ENCODE measurements at places on chromosomes 16 and 17.

DNA sequence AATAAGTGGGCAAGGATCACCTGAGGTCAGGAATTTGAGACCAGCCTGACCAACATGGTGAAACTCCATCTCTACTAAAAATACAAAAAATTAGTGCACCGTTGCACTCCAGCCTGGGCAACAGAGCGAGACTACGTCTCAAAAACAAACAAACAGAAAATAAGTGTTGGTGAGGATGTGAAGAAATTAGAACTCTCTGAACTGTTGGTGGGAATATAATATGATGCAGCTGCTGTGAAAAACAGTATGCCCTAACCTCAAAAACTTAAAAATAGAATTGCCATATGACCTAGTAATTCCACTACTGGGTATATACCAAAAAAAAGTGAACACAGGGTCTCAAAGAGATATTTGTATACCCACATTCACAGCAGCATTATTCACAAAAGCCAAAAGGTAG, 26.1 kb downstream of the GLG1 start:
- no peak for DNase-seq

DNA sequence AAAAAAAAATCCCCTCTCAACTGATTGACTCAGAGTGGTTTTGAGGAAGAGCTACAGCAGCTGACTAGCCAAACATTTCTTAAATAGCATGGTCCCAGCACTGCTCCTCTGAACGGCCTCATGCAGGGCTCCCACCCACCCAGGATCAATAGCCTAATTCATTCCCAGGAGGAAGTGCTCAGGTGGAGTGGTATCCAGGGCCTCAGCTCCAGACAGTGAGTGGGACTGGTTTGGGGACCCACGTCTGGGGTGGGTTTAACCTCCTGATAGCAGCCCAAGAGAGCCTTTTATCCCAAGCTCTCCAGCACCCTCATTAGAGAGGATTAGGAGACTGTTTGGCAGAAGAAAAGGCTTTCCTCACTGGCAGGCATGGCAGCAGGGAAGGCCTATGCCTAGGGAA, 68.5 kb upstream of the CDH5 start:
- DNase-seq: no peak

GRCh38 chr17:17729620-17730249, 48.5 kb downstream of the RAI1 start:
- DNase-seq: no peak

- DNase-seq: no peak
Measured at GRCh38 chr17:58335061-58335731, 6.6 kb upstream of the TSPOAP1 start.

GRCh38 chr16:72961115-72961832, 86.7 kb downstream of the ZFHX3 start:
- DNase-seq: no peak

GRCh38 chr17:79412886-79413390, 197.9 kb downstream of the RBFOX3 start:
- DNase-seq: no peak

DNA sequence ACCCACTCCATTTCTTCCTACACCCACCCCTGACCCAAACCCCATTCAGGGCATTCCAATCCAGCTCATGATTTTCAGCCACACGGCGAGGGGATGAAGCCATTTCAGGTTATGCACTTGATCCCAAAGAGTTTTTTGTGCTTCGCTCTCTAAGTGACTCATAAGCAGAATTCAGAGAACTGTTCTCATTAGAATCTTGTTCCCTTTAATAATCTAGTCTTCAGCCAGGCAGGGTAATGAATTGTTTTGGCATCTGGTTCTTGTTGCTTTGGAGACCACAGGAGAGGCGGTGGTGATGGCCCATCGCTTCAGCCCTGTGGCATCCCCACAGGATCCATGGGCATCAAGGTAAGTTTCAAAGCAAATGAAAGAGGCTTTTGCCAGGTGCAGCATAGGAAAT, 4.8 kb upstream of the KRT31 start:
- DNase-seq: no peak

DNA sequence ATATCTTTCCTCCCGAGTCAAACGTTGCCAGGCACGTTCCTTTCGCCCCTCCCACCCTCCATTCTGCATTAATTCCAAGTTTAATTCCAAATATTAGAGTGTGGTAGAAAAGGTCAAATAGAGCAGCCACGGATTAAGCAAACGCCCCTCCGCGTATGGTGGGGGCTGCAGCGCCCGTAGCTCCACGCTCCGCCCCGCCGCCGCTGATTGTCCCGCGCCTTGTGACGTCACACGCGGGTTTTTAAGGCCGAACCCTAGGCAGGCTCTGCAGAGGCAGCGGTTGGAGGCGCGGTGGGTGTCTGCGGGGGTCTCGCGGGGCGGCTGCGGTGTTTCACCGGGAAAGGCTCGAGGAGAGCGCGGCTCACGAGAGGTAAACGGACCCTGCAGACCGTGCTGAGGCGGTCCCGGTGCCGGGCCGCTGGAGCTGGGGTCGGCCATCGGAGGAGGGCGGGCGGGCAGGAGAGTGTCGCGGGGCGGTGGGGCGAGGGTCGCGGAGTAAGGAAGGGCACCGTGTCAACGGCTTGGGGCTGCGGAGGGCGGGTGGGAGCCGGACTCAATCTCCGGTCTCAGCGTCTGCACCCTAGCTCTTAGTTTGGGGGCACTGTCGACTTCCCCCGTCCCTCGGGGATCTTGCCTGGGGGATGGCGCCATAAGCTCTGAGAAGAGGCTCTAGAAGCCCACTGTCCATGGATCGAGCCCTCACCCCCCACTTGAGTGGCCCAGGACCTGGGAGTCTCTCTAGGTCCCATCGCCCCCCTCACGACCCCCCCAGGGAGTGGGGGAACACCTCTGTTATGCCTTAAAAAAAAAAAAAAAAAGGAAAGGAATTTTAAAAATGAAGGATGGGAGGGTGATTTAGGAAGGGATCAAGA, at the start of gene ARL4D:
Gene ARL4D (plus strand): TSS at position 270 of the 872 bp plus-strand sequence. CDS start 740 bp downstream, outside the sequence.
- DNase-seq: peak; percentile 33

DNA sequence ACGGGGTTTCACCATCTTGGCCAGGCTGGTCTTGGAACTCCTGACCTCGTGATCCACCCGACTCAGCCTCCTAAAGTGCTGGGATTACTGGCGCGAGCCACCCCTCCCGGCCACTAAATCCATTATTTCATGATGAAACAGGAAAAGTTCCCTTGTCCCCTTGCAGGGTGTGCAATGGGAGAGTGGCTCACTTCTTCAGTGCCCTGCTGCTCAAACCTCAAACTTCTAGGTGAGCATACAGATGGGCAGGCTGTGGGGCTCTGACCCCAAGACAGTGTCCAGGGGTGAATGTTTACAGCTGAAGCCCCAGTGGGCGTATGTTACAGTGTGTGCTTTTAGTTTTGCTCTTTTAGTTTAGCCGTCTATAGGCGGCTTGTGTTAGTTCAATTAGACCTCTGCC, 34.7 kb downstream of the GJC1 start:
- no peak for DNase-seq

DNA sequence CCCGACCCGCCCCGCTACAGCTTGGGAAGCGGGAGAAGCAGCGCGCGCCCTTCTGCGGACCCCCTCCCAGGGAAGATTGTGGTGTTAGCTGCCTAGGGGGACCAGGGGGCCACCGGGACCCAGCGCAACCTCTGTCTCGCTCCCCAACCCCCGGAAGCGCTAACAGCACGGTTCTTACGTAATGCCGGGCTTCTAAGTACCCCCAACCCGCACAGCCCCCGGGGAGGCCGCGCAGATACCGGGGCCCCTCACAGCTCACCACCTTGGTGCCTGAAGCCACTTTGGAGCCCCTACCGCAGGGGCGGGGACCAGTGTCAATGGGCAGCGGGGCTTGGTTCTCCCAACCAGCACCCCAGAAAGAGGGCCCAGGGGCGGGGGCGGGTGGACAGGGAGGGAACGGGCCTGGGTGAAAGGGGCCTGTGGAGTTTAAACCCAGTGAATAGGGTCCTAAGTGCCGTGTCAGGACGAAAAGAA, 348 bp downstream of the MPP2 start:
- no peak for DNase-seq

GRCh38 chr16:8996891-8997290, 33.2 kb upstream of the USP7 start:
- no peak for DNase-seq

DNA sequence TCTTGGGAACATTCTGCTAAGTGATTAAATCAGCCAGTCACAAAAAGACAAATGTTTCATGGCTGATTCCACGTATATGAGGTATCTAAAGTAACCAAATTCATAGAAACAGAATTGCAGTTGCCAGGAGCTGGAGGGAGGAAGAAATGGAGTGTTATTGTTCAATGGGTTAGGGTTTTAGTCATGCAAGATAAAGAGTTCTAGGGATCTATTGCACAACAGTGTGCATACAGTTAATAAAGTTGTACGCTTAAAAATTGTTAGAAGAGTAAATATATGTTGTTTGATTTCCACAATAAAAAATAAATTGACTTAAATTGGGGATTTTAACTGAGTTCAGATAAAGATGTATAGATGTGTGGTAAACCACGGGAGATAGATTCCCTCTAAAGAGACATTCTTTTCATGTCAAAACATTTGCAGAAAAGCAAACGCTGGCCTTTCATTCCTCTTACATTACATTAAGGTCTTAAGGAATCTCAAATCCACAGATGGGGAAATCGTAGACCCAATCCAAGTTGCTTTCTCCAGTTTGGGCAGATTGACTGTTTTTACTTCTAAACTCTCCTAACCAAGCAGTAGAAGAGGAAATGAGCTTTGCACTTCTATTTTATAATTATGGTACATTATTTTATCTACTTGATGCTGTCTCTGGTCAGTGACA, 4.6 kb downstream of the PRDM7 start:
- no peak for DNase-seq

DNA sequence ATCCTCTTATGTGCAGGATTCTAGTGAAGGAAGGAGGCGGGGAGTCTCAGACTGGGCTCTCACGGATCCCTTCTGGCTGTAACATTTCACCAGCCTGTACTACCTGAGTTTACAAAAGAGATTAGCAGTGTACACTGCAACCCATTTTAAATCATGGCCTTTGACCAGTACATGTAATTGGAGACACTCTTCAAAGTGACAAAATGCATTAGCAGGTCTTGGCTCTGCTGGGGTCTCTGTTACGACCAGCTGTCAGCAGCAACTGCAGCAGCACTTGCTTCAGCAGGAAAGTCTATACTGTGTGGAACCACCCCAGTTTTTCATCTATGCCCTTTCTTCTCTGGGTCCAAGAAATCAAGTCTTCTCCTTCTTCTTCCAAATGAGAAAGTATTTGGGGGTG, 322.8 kb upstream of the ASIC2 start:
- no peak for DNase-seq

DNA sequence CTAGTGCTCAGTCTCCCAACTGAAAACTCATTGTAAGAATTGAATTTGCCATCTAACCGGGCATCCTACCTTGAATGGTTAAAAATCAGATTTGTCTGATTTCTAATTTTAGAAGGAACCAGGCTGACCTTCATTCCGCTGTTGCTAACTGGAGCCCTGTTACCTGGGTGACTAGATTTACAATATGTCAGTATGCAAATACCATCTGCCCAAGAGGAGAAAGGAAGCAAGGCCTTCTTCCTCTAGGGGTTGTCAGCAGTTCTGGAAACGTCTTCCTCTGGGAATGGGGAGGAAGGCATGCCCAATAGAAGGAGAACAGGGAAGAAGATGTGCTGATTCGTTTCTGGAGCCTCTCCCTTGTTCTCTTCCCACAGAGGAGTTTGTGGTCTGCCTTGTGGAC, 137.9 kb downstream of the PITPNC1 start:
- no peak for DNase-seq

GRCh38 chr16:81601601-81602255, 157.1 kb downstream of the CMIP start:
- DNase-seq: no peak

GRCh38 chr17:78706271-78706915, 75.7 kb downstream of the CYTH1 start:
- DNase-seq: no peak
